ENCODE measurements at places on chromosomes 1 and 21. TPM values are rescaled to one million over a fixed set of nuclear protein-coding genes. Genes with fewer than 3 reads are reported as not detected.

- DNase-seq: no peak
Measured at GRCh38 chr21:24220446-24220845, 1386.8 kb downstream of the MRPL39 start.

- no peak for DNase-seq
Measured at GRCh38 chr1:198879711-198880306, 241.0 kb downstream of the PTPRC start.

DNA sequence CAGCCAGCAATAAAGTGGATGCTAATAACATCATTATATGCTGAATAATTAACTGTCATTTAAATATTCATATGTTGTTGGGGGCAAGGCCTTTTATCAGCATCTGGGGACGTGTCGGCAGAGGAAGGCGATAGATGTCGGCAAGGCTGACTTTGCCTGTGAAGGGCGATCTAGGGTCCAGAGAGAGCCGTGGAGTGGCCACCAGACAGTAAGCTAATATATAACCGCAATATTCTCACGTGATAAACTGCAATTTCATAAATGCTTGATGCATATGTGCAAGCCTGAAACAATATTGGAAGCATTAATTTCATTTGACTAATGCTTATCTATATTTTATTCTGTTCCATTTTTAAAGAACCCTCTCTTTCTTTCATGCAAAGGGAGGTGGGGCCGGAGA, 141.0 kb upstream of the POU3F1 start:
- DNase-seq: no peak

NPHS2 gene
- total RNA-seq: not detected

SON gene
- total RNA-seq: 395 TPM
